NCI-H187 (cell line): ENCODE measurements at places on chromosomes 6 and 20.

- DNase-seq, result no peak
These were observed 33.2 kb upstream of the SLC22A23 start for GRCh38 chr6:3489961-3490624.

DNA sequence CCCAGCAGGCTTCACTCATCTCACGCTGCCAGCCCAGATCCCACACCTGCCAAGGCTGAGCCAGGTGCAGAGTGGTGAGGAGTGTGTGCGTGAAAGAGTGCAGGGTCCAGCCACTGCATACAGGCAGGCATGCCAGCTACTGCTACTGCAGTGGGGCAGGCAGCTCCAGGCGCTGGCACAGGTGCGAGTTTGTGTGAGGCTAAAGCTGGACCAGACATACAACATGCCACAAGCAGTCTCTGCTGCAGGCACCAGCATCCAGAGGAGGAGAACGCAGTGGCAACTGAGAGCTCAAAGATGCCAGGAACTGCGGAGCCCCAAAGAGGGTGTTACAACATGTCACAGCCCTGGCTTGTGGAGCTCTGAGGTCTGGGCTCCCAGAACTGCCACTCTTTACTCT, 149.8 kb downstream of the EYS start:
- DNase-seq, result no peak

DNA sequence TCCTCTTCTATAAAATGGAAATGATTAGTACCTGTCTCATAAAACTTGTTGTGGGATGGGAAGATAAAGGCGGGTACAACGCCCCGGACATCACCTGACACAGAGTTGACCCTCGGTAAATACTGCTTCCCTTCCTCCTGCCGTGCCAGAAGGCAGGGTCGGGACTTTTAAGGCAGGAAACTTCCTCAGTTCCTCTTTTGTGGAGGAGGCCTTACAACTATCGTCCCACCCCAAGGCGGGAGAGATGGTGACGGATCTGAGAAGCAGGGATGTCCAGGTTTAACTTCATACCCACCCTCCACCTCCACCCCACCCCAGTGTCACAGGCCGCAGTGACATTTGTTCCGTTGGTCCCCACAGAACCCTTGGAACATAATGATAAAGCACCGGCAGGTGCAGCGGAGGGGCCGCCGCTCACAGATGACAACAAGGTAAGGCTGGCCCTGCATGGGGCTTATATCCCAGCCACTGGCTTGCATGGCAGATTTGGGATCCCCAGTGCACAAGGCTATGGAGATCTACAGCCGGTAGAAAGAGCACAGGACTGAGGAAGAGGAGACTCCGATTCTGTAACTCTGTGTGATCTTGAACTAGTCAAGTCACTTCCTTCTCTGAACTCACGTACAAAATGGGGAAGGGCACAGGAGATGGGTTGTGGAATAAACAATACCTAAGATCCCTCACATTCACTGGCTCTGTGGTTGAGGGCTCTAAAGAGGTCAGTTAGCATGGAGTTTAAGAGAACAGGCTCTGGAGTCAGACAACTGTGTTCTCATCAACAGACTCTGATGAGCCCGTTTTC, 764 bp downstream of the DNTTIP1 start:
- no peak for DNase-seq

- no peak for DNase-seq
These were observed 74.1 kb upstream of the INSM1 start for GRCh38 chr20:20293691-20294385.

- DNase-seq, result no peak
These were observed 151.4 kb downstream of the BCAS1 start for GRCh38 chr20:53918949-53919361.

- no peak for DNase-seq
These were observed 74.8 kb upstream of the PLCB4 start for GRCh38 chr20:8994045-8994444.

DNA sequence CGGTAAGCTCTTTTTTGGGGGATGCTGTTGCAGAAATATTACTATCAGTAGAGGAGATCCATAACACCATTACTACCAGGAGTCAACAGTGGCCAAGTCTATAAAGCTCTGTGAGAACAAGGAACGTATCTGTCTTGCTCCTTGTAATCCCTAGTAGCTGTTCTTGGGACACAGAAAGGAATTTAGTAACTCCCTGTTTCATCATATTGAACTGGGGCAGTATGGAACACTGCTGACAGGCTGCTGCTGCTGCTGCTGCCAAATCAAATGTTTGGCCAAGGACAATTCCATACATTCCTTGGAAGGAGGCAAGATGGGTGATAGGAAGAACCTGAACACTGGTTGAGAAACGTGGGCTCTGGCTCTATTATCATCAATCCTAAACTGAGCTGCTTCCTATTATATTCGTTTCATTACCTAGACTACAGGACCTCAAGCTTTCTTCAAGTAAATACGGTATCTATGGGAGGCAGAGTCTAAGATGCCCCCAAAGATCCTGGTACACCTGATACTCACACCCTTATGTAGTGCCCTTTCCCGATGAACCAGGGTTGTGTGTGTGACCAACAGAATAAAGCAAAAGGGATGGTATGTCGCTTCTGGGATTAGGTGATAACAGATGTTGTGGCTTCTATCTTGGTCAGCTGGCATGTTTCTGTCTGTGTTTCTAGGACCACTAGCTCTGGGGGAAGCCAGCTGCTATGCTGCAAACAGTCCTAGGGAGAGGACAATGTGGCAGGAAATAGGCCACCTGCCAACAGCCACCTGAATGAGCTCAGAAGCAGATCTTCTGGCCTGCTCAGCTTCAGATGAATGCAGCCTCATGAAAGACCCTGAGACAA, 39.5 kb downstream of the ELOVL5 start:
- no peak for DNase-seq

DNA sequence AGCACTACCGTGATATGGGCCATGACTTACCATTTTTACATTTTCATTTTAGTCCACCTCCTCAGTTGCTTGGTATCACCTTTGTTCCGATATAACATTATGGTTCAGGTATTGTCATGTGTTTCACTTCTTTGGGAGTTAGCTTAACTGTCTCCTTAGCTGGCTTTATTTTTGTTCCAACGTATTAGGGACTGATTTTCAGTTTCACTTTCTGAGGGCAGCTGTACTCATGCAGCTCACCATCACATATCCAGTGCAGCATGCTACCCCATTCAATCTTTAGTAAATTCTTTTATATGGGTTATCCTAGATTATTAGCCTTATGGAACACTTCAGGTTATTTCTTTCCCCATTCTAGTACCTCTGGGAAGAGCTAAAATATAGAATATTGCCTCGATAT, 362.2 kb upstream of the IRAK1BP1 start:
- DNase-seq, result no peak

- no peak for DNase-seq
These were observed 119.6 kb upstream of the SSTR4 start for GRCh38 chr20:22915512-22915911.

DNA sequence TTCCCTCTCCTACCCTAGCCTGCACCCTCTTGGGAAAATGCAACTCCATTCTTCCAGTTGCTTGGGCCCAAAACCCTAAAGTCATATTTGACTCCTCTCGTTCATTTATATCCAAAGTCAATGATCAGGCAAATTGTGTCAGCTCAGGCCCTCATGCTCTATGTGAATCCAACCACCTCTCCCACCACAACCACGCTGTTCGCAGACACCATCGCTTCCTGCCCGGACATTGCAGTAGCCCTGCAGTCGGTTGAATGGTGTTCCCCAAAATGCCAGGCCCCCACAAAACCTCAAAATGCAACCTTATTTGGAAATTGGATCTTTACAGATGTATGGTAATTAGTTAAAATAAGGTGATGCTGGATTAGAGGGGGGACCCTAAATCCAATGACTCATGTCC, 98.3 kb downstream of the PREX1 start:
- DNase-seq, result no peak

DNA sequence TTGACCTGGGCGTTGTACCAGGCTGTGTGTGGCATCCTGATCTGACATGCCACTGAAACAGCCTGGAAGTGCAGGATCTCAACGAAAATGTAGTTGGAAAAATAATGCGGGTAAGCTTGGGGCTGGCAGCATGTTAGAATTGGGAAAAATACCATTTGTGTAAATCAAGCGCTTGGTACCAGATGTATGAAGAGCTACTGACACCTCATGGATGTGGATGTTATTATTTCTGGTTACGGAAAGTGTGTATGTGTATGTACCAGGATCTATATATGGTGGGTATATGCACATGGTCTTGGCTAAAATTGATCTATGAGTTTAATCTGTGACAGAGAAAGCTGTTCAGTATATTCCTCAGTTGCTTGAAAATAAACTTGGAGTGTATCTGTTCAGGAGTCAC, 22.7 kb downstream of the HIVEP1 start:
- no peak for DNase-seq

DNA sequence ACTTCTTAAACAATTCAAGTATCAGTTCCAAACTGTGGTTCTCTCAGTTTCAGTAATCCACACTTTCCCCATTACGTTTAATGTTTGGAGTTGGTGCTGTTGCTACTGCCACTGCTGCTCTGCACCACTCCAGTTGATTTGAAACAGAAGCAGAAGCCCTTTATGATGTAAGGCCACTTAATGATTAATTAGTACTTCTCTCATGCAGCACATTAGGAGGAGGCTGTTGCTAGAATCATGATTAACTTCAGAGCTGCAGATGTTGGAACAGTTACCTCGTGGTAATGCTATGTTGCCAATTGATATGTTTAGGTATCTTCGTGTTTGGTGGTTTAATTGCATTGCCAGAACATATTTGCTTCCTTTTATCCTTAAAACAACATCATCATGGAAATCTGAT, 986.2 kb upstream of the CITED2 start:
- DNase-seq, result no peak

- DNase-seq, result no peak
These were observed 19.0 kb downstream of the THBS2 start for GRCh38 chr6:169234634-169235033.

- no peak for DNase-seq
These were observed 182.5 kb downstream of the GMPR start for GRCh38 chr6:16420715-16421461.

- no peak for DNase-seq
These were observed 12.7 kb downstream of the HECA start for GRCh38 chr6:139147628-139148027.

DNA sequence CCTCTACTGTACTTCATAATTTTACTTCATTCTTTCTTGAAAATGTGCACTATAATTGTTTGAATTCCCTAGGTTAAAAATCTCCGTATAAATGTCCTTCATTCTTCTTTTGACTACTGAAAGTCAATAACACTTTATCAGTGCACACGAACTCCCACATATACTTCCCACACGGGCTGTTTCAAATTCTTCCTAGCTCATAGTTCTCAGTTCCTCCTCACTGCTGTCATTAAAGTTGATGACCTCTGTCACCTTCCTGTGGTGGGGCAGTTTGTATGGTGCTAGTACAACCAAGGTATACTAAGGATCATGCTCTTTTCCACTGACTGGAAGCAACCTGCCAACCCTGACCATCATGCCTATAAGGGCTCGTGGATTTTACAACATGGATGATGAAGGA, 40.0 kb upstream of the CD2AP start:
- DNase-seq, result no peak

- no peak for DNase-seq
These were observed 56.4 kb downstream of the LYRM4 start for GRCh38 chr6:5204376-5204775.

GRCh38 chr20:61572789-61573188, 320.7 kb downstream of the CDH4 start:
- no peak for DNase-seq

GRCh38 chr6:37688078-37688850, 9.4 kb downstream of the MDGA1 start:
- DNase-seq, result peak; percentile 37

DNA sequence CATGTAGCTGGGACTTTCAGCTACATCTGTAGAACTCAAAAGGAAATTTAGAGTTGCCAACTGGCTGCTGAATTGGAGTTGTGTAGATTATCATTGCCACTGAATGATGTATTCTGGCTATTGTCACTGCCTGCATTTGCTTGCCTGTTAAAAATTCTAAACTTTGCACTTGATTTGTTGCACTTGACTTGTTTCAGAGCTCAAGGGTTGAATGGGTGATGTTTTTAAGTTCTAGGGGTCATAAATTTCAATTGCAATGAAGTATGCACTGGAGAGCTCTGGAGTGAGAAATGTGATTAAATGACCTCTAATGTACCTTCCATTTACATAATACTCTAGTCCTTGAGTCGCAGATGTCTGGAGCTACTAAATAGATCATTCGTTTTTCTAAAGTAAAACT, 102.4 kb downstream of the TNFRSF21 start:
- DNase-seq, result peak; percentile 41

DNA sequence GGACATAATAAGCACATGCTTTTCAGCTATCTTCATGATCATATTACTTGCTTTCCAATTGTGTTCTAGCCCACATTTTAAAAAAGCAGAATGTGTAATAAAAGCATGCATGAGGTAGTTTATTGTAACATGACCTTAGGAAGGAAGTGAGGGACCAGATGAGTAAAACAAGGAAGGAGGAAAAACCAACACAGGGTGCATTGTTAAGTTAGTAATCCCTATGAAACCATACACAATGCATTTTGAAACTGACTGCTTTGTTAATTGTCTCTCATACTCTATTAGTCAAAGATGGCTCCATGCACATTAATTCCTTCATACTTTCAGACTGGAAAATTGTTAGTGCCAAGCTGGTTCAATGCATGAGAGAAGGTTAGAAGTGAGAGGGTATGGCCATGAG, 37.7 kb upstream of the CENPW start:
- DNase-seq, result no peak

DNA sequence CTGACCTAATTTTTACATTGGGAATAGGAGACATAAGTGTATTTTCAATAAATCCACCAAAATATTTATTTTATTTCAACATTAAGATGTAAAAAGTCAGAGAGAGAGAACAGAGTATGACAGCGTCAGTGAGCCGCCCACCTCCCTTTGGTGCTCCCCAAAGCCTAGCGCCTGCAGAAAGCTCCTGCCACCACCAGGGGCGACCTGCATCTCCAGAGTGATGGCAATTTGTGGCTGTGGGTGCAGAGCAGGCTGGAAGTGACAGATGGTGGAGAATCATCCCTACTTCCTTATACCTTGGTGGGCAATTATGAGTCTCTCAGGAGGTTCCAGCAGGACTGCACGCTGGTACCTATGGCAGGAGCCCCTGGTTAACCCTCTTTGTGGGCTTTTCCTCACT, 87.3 kb downstream of the PTPRT start:
- DNase-seq, result no peak

- DNase-seq, result no peak
These were observed 94.4 kb upstream of the ADGRF4 start for GRCh38 chr6:47603995-47604394.

DNA sequence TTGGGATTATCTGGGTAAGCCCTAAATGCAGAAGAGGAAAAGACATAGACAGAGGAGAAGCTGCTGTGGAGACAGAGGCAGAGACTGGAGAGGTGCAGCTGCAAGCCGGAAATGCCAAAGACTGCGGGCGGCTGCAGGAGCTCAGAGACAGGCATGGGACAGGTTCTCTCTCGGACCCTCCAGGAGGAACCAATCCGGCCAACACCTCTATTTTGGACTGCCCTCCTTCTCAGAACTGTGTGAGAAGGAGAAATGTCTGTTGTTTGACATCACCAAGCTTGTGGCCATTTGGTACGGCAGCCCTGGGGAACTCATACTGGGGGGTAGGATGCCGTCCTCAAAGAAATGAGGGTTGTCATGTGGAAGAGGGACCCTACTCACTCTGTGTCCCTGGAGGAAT, 95.0 kb downstream of the DHX35 start:
- DNase-seq, result no peak
